Activated naive CD8-positive, alpha-beta T cell treated with anti-CD3 and anti-CD28 coated beads, Interleukin-2, amount 50 U/mL, for 24 hours (primary cell): ENCODE measurements at places on chromosomes 6 and 20.

GRCh38 chr6:132130626-132131298 is 179.6 kb upstream of the CCN2 start:
- no peak for DNase-seq

DNA sequence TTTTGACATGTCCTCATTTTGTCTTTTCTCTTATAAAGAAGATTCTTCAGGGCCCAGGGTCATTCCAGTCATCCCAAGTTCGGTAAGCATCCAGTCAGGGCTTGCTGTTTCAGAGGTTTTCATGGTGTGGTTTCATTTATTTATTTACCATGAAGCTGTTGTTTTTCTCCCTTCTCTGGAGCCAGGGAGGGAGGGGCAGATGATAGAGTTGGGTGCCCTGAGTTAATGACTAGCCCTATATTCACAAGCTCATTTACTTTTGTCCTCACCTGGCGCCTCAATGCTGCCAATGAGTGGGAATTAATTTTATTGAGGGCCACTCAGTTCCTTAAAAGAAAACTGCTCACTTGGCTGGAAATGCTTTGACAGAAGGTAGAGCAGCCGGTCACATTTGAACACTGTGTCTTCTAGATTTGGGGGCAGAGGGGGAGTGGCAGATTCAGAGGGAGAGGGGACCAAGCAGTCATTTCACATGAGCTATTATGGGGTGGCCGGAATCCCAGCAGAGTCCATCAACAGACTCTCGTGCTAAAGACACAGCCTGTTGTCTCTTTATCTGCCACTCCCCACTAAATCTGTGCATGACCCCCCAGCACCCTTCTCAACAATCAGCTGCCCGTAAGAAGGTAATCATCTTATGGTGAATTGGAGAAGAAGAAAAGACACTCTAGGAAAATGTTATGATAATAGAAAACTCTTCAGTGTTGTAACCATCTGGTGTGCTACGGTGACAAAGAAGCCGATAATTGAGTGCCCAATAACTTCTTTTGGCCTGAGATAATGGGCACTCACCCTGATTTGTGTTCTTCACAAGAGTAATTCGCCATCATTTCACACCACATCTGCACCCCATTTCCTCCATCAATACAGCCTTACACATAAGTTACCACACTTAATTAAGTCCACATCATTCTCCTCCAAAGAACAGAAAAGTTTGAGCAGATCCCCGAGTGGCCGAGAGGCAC is 573.5 kb upstream of the JAG1 start:
- DNase-seq: no peak

DNA sequence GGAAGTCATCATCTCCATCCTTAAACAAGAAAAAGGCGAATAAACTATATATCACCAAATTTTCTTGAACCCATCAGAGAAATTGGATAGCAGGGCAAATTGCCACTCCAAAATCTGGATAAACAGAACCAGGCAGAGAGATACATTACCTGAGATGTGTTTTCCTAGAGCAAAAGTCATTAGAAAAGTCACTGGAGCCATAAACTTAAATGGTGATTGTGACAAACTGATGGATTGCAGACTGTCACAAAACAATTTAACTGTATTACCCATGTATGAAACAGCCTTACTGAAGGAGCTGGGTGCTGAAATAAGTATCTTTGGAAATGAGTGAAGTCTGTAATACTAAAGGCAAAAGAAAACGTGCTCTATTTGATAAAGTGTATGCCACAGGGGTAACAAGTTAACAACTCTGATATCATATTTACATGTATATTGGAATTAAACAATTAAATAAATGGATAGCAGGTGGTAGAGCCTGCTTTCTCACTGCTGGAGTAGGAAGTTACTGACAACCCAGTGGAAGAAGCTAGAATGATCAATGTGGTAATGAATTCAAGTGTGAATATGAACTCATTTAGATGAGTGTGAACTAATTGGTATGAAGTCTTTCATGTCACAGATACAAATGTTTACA is 186.9 kb downstream of the LMBRD1 start:
- DNase-seq: no peak

- no peak for DNase-seq
Measured at GRCh38 chr6:107691062-107691751, 132.9 kb downstream of the SCML4 start.

GRCh38 chr6:35894776-35895175 is 26.1 kb downstream of the SRPK1 start:
- DNase-seq: no peak

- no peak for DNase-seq
Measured at GRCh38 chr6:157768863-157769551, 54.0 kb upstream of the SNX9 start.

DNA sequence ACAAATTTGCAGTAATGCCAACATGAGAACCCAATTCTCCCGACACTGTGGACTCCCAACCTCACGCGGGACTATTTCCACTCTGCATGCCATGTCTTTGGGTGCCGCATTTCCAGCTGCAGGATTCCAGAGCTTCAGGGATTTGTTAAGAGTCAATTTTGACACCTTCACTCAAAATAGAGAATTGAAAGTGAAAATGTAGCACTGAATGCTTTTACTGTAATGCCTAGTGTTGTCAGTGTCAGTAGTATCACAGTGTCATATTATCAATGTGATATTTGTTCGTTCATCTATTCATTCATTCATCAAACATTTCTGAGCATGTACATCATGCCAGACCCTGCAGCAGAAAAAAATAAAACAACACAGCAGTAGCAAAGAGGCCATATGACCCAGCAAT is 13.4 kb upstream of the FAM50B start:
- DNase-seq: no peak

DNA sequence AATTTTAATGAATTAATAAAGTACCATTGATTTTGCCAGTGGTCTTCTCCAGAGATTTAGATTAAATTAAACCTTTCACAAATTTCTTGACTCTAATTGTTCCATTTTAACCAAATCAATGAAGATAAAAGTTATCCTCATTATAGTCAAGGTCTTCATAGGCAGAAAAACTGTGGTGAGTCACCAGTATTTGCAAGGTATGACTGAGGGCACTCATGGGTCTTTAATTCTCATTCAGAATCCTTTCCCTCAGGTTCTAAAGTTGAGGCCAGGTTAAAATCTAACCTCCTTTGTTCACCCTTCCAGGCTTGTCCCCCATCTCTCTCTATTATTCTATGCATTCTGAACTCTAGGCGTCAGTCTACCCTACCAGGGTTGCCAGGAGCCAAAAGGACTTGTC is 93.9 kb downstream of the JAG1 start:
- no peak for DNase-seq

- peak; percentile 15 for DNase-seq
Measured at GRCh38 chr6:144285548-144285797, 338 bp downstream of the UTRN start.

DNA sequence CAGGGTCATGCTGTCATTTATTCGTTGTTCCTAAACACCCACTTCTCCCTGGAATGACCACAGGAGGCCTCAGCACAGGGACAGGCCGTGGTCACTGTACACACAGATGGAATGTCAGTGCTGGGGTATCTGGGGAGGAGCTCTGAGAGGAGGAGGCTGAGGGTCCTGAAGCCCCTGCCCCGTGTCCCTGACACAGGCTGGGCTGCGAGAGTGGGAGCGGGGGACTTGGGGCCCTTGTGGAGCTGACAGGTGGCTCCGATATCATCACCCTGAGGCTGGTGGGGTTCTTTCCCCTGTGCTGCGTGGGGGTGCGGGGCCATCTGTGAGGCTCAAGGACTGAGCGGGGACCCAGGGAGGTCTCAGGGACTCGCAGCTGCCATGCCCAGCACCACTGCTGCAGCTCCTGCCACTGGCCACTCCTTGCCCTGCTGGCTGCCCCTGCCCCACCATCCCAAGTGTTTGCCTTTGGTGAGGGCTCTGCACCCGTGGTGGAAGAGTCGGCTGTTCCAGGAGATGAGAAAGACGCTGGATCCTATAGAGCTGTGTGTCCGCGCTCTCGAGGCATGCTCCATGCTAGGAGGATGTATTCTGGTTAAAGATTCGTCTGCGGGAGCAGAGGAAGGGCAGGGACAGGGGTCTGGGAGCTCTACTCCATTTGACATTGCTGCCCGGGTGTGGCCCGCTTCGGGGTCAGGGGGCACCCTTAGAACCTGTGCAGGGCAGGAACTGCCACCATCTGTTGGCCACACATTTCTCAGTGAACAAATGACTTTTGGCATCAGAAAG is 18.9 kb downstream of the NPEPL1 start:
- DNase-seq: no peak

DNA sequence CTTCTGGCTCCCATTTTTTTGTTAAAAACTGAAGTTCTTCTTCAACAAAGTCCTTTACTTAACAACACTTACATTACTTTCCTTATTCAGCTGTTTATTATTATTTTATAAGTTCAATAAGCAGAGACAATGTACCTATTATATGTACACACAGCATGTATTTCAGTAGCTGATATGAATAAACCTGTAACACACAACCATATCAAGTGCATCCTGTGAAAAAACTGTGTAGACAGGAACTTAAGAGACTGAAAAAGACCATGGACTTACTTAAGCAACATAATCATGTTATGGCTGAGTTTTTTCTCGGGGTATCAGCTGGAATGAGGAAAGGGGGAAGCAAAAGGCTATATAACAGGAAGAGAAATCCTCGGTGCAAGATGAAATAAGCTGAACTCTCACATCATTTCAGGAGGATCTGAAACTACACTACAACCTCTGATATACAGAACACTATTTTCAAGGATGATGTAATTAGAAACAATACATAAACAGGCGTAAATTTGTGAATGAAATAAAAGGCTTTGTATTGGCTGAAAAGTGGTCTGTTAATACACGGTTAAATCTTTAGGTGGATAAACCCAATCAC is 70.9 kb downstream of the REV3L start:
- DNase-seq: no peak

GRCh38 chr6:32655203-32655710 is 11.2 kb downstream of the HLA-DQB1 start:
- DNase-seq: no peak

DNA sequence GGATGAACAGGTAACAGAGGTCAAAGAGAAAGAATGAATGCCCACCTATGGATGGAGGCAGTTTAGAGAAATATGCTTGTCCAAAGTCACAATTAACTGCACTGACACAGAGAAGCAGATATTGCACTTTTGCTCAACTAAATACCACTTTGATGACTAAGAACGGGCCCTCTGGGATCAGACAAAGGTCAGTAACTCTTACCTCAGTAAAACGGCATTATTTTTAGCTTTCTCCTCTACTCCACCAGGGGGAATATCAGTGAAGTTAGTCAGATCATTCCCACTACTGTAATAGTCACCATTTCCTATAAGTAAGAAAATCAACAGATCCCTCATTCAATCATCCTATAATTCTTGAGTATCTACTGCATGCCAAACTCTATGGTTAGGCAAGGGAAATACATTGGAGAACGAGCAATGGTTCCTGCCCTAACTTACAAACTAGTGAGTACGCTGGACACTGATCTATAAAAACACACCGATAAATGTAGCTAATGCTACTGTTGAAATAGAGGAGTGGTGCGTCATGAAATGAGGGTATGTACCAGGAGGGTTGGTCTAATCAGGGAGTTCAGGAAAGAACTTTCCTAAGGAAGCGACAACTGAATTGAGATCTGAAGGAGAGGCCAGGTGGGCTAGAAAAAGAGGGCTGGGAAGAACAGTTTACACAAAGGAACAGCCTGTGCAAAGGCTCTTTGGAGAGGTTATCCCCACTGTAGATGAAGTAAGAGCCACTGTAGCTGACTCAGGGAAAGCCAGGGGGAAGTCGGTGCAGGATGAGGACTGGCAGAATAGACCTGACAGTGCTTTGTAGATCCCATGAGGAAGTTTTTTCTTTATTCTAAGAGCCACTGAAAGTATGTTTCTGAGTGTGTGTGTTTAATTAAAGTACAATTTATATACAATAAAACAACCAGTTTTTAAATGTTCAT is 9.2 kb downstream of the ECI2 start:
- no peak for DNase-seq
